HCT116 (cell line): ENCODE measurements at places on chromosomes 16 and 17. TPM values are rescaled to one million over a fixed set of nuclear protein-coding genes. Genes with fewer than 3 reads are reported as not detected.

DNA sequence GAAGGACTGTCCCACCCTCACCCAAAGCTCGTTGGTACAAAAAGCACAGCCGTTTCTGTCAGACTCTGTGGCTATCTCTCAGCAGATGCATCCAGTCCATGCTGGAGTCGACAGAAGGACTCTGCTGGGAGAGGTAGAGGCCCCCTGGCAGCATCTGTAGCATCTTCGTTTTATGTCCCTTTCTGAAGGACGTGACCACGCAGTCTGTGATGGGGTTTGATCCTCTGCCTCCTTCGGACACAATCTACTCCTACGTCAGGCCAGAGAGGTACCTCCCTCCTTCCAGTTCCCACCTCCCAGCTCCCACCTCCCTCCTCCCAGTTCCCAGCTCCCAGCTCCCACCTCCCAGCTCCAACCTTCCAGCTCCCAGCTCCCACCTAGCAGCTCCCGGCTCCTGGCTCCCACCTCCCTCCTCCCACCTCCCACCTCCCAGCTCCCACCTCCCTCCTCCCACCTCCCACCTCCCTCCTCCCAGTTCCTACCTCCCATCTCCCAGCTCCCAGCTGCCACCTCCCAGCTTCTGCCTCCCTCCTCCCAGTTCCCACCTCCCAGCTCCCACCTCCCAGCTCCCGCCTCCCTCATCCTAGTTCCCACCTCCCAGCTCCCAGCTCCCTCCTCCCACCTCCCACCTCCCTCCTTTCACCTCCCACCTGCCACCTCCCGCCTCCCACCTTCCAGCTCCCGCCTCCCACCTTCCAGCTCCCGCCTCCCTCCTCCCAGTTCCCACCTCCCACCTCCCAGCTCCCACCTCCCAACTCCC lies 11.4 kb upstream of the MC1R start:
- peaks cover 11% of the 10 kb centered on the region for H3K4me1 ChIP-seq

DNA sequence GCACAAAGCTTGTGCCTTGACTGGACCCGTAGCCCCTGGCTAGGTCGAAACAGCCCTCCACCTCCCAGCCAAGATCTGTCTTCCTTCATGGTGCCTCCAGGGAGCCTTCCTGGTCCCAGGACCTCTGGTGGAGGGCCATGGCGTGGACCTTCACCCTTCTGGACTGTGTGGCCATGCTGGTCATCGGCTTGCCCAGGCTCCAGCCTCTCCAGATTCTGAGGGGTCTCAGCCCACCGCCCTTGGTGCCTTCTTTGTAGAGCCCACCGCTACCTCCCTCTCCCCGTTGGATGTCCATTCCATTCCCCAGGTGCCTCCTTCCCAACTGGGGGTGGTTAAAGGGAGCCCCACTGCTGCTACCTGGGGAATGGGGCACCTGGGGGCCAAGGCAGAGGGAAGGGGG lies 3.5 kb downstream of the CTRL start:
- no peak overlapping the region for H3K27ac ChIP-seq
- H3K4me1 ChIP-seq, result no peaks in the 10 kb centered on the region
- H3K27me3 ChIP-seq, result no peaks in the 10 kb centered on the region
- DNase-seq, result no peak
- no peaks in the 10 kb centered on the region; the same call in 1 of the 2 replicates for H3K36me3 ChIP-seq

Gene ESRP2
- 42.5 TPM for total RNA-seq

DNA sequence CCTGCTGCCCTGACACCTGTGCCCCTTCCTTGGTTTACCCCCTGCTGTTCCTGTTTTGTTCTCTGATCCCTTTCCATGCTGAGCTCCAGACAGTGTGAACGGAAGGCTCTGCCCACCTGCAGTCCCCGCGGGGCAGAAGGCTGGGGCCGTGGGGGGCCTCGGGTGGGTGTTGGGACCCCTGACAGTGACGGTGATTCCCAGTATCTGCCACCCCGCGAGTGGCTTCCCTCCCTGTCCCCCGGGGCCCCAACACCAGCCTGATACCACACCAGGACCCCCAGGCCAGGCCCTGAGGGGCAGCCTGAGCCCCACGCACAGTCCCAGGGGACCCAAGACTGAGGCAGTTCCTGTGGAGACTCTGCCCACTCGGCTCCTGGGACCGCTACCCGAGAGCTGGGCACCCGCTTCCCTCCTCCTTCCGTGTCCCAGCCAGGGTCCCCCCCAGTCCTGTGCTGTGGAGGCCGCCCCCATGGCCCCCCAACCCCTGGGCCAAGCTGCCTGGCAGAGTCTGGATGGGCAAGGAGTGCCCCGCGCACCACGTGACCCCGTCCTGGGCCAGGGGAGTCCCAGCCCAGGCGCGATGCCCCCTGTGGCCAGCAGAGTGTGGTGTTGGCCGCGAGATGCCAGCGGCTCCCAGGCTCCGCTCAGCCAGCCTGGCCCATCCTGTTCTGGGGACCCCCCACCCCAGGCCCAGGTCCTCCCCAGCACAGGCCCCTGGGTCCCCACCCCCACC lies 10.0 kb upstream of the C1QTNF8 start:
- DNase-seq, result no peak
- no peaks in the 10 kb centered on the region for H3K4me1 ChIP-seq
- no peaks in the 10 kb centered on the region for H3K27me3 ChIP-seq
- H3K4me3 ChIP-seq, result no peak overlapping the region
- no peak overlapping the region for H3K27ac ChIP-seq
- no peaks in the 10 kb centered on the region for H3K36me3 ChIP-seq

DNA sequence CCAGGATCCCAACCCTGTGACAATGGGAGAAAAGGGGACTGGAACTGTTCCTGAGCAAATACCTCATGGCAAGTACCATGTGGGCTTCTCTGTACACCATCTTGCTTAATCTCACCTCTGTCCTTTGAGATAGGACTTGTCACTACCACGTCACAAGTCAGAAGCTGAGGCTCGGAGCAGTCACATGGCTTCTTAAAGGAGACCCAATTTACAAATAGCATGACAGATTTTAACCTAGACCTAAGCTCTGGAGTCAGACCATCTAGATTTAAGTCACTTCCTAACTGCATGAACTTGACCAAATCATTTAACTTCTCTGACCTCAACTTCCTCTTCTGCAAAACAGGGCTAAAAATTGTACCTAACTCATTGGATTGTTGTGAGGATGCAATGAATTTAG lies 36.0 kb upstream of the CCL1 start:
- peaks cover 39% of the 10 kb centered on the region for H3K27me3 ChIP-seq
- H3K4me1 ChIP-seq, result no peaks in the 10 kb centered on the region
- H3K36me3 ChIP-seq, result no peaks in the 10 kb centered on the region
- no peak overlapping the region for H3K4me3 ChIP-seq
- DNase-seq, result no peak
- no peak overlapping the region for H3K27ac ChIP-seq

Gene SMURF2
- 127 TPM for total RNA-seq

DNA sequence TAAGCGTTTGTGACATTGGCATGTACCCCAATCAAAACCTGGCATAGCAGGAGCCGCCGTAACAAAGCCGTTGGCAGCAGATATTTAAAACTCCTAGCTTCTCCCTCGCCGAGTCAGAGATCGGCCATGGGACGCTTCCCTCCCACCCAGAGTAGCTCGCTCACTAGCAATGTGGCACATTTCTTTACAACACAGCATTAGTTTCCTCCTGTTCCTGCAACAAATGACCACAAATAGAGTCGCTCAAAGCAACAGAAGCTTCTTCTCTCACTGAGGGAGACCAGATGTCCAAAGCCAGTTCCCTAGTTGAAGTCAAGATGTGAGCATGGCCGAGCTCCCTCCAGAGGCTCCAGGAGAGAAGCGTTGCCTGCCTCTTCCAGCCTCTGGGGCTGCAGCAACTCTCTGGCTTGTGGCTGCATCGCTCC lies 106.7 kb downstream of the RBFOX3 start:
- H3K27me3 ChIP-seq, result peaks cover 27% of the 10 kb centered on the region; the same call in 1 of the 2 replicates
- no peak overlapping the region for H3K4me3 ChIP-seq
- no peaks in the 10 kb centered on the region for H3K4me1 ChIP-seq
- DNase-seq, result no peak

DNA sequence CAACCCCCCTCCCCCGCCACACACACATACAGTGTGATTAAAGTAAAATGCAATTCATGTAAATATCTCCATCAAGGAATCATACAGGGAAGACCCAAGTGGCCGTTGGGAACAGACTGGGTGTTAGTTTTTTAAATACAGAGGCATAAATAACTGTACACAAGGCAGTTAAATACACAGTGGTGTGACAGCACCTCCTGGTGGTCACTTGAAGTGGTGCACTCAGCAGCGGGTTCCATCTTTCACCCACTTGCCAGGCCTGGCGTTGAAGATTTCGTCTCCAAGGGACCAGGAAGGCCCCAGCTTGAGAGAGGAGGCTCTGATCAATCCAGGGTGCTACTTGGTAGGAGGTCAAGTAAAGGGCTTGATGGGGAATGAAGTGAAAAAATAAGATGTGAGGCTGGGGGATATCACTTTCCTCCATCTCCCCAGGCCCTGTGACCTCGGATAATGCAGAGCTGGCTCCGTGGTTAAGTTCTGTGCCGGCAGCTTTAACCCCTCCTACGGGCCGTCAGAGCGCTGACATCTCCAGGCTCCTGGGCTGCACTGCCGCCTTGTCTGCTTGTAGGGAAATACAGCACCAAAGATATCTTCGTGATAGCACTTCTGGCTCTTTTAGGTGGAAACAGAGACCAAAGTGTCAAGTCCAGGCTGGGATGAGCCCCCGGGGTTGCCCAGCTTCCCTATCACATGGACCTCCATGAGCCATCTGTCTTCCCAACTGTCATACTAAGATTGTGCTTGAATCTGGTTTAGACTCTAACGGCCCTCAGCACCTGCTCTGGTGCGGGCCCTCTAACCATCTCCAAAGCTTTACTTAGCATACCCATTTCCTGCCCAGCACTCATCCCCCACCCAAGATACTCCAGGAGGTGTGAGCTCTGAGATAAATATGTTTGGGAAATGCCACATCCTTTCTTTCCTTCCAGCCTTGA lies 20.7 kb downstream of the LGALS9 start:
- no peaks in the 10 kb centered on the region for H3K36me3 ChIP-seq
- H3K27ac ChIP-seq, result no peak overlapping the region
- H3K4me1 ChIP-seq, result peaks cover 9% of the 10 kb centered on the region; the same call in 1 of the 2 replicates
- no peaks in the 10 kb centered on the region for H3K27me3 ChIP-seq
- no peak overlapping the region for H3K4me3 ChIP-seq
- no peak for DNase-seq

GRCh38 chr16:27852116-27852515 lies 211.4 kb downstream of the GSG1L start:
- H3K4me3 ChIP-seq, result no peak overlapping the region
- H3K27ac ChIP-seq, result no peak overlapping the region
- no peaks in the 10 kb centered on the region for H3K36me3 ChIP-seq
- 0 out of 2 replicates have a peak, but pooled peaks cover 1% of the 10 kb centered on the region for H3K4me1 ChIP-seq
- peaks cover 13% of the 10 kb centered on the region; the same call in 1 of the 2 replicates for H3K27me3 ChIP-seq

DNA sequence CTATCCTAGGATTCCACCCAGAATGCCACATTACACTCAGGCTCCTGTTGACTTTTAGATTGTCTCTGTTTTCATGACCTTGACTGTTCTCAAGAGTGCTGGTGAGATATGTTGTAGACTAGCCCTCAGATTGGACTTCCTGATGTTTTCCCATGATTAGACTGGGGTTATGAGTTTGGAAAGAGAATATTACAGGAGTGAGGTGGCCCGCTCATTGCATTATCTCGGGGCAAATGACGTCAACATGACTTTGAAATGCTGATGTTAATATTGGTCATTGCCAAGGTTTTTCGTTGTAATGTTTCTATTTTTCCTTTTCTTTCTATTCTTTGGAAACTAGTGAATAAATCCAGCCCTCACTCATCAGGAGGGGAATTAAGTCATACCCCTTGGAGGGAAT lies 355.7 kb upstream of the MON1B start:
- H3K4me3 ChIP-seq, result no peak overlapping the region
- DNase-seq, result no peak
- H3K27ac ChIP-seq, result no peak overlapping the region
- H3K27me3 ChIP-seq, result no peaks in the 10 kb centered on the region
- H3K36me3 ChIP-seq, result no peaks in the 10 kb centered on the region

DNA sequence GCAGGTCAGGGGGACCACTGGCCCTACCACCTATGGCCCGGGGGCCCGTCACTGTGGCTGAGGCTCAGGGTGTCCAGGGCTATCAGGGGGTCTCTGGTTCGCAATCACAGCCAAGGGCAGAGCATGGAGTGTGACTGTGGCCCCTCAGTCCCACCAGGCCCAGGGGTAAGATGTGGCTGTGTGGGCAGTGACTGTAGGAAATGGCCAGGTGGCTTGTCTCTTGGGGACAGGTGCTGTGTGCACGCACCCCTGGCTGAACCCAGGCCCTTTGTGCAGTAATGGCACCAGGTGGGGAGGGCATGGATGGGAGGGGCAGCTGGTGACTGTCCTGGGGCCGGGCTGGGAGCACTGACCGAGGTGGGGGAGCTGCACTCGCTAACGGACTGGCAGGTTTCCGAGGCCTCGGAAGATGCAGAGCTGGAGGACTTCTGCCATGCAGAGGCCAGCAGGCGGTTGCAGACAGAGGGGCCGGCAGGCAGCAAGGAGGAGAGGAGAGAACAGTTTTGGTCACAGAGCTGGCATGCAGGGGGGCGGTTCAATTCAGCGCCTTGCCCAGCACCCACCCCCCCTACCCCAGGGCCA lies 18.8 kb downstream of the IL34 start:
- no peak overlapping the region for H3K4me3 ChIP-seq
- peaks cover 6% of the 10 kb centered on the region; the same call in 1 of the 2 replicates for H3K36me3 ChIP-seq
- H3K4me1 ChIP-seq, result no peaks in the 10 kb centered on the region
- DNase-seq, result no peak
- no peak overlapping the region for H3K27ac ChIP-seq

- H3K36me3 ChIP-seq, result no peaks in the 10 kb centered on the region
- H3K4me1 ChIP-seq, result peaks cover 5% of the 10 kb centered on the region; the same call in 1 of the 2 replicates
Observed at GRCh38 chr16:10497132-10498101, 83.0 kb downstream of the EMP2 start.

Gene B4GALNT2
- total RNA-seq, result not detected

Gene ADORA2B
- 47.5 TPM for total RNA-seq

- H3K4me3 ChIP-seq, result no peak overlapping the region
- H3K27ac ChIP-seq, result no peak overlapping the region
- no peak for DNase-seq
- no peaks in the 10 kb centered on the region for H3K27me3 ChIP-seq
Observed at GRCh38 chr16:6131526-6132050, 1034.0 kb upstream of the EEF2KMT start.

Gene CDC42EP4
- 54.9 TPM for total RNA-seq

DNA sequence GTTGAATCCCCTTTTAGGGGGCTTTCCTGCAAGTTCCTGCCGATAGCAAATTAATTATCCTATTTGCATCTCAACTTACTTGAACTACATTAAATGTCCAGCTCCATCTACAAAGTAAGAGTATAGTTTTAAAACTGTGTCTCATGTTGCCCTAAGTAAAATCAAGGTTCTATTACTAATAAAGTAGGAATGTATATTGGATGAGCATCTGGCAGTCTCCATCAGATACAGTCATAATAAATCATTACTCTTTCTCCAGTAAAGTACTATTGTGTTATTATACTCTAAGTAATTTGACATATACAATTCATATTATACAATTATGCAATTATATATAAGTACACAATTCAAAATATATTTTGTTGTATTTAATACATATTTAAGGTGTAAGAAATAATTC lies 249.3 kb downstream of the CEP112 start:
- H3K27ac ChIP-seq, result no peak overlapping the region
- H3K27me3 ChIP-seq, result no peaks in the 10 kb centered on the region
- DNase-seq, result no peak
- no peaks in the 10 kb centered on the region for H3K4me1 ChIP-seq
- H3K4me3 ChIP-seq, result no peak overlapping the region

- H3K27ac ChIP-seq, result no peak overlapping the region
- no peak for DNase-seq
- H3K27me3 ChIP-seq, result no peaks in the 10 kb centered on the region
- no peaks in the 10 kb centered on the region for H3K4me1 ChIP-seq
- H3K36me3 ChIP-seq, result no peaks in the 10 kb centered on the region; the same call in 1 of the 2 replicates
- H3K4me3 ChIP-seq, result no peak overlapping the region
Observed at GRCh38 chr16:1791943-1792812, 1.3 kb downstream of the IGFALS start.
